Dermis microvascular lymphatic vessel endothelial cell (primary cell): ENCODE measurements at places on chromosomes 7 and 10. TPM values are rescaled to one million over a fixed set of nuclear protein-coding genes. Genes with fewer than 3 reads are reported as not detected.
A peak's percentile ranks its signal among the peaks of the same experiment; 100 is the strongest.

- DNase-seq = no peak
Observed at GRCh38 chr7:128906766-128907559, 3.5 kb downstream of the KCP start.

- DNase-seq = no peak
Observed at GRCh38 chr7:152851326-152851725, 91.8 kb downstream of the ACTR3B start.

- DNase-seq = peak; percentile 65
Observed at GRCh38 chr10:87656431-87657072, 3.1 kb upstream of the PAPSS2 start.

GRCh38 chr10:131231965-131232541, 79.5 kb downstream of the TCERG1L start:
- DNase-seq = no peak

Gene TCERG1L
- total RNA-seq = not detected in 2 replicates

Gene TMEM139
- total RNA-seq = not detected in 2 replicates

GRCh38 chr10:130757821-130758489, 553.6 kb downstream of the TCERG1L start:
- DNase-seq = no peak
